ENCODE measurements at places on chromosomes 5 and 9.

GRCh38 chr9:106708475-106709146 lies 154.4 kb upstream of the ZNF462 start:
- DNase-seq, result no peak

DNA sequence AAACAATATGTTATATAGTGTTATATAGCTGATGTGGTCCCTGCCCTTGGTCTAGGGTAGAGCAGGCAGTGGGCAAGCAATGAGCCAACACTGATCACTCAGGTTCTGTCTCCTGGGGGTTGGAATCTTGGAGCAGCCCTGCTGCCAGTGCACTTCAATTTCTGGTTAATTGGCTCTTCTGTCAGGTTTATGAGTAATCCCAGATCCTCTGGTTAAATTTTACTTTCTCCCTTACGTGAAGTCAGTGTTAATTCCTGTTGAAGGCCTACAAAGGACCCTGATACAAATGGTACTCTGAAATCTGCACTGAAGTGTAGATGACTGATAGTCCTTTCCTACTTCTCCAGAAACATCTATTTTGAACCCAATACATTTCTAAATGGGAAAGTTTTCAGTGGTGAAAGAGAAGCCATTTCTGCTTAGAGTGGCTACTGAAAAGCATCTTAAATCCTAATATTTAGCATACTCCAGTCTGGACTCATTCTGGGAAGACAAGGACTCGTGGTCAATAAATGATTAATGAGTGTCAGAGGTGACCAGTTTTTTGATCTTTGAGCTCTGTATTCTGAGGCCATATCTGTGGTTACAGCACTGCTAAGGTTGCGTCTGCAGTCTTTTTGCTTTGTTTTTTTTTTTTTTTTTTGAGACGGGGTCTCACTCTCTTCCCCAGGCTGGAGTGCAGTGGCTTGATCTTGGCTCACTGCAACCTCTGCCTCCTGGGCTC lies 442.4 kb downstream of the KIF4B start:
- DNase-seq, result no peak

DNA sequence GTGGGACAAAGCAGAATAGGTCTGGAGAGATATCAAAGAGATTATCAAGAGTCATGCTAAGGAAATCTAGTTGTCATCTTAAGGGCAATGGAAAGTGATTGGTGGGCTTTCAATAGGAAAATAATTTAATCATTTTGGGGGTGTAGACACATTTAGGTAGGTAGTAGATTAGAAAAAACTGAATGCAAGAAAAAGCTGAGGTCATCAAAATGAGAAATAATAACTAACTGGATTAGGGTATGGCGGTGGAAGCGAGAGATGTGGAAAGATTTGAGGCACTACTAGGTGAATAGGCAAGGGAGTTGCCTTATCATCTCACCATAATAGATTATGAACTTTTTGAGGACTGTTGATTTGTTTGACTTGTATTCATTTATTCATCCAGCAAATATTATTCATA lies 393.2 kb upstream of the ZNF608 start:
- no peak for DNase-seq

GRCh38 chr5:98419825-98420224 lies 353.6 kb upstream of the RGMB start:
- no peak for DNase-seq

DNA sequence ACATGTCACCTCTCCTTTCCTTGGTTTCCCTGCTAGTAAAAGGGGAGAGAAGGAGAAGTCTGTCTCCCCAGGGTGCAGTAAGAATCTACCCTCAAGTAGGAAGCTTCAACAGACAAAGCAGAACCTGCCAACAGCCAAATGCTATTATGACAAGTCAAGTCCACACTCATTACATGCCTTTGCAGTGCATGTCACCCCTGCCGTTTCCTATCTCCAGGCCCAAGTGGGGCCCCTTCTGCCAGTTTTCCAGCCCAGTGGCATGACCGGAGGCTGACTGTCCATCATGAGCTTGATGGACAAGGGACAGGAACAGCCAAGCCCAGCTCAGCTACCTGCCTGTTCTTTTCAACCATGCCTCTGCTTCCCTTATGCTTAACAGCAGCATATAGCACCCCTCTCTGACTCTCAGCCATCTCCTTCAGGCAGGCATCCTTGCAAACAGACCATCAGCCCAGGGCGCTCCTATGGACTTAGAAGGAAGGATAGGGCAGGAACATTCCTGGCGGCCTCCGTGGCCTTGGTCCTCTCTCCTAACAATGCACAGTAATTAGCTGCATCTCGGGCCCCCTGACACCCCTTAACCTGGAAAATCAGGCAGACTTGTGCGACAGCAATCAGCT lies 107.2 kb upstream of the RAD23B start:
- DNase-seq, result no peak

DNA sequence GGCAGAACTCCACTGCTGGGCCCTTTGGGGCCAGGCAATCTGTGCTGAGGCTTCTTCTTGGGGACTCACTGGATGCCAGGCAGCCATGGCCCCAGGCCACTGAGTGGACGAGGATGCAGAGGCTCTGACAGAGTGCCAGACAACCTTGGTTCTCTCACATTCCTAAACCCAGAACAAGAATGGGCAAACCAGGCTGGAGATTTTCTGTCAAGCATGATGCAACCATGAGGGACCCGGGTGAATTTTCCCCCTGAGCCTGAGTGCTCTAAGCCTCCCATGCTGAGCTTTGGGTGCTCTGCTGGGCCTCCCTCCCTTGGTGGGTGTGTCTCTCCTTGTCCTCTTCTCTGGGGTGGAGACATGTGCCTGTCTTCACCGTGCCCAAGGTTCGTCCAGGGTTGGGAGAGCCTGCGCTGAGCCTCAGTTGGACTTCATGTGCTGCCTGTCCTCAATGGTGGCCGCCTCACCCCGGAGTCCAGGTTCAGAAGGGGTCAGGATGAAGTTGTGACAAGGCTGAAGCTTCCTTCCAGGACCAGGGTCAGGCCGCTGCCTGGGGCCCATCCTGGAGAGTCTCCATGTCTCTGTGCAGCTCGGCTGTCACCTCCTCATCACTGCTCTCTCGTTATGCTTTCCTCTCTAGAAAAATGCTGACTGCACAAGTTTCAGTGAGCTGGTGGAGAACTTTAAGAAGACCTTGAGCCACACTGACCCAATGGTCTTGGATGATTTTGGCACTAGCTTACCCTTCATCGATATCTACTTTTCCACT lies 24.1 kb downstream of the PITX1 start:
- DNase-seq, result no peak

- DNase-seq, result no peak
These were observed 4.4 kb upstream of the SLC4A9 start for GRCh38 chr5:140355546-140355945.

- no peak for DNase-seq
These were observed 61.4 kb upstream of the RANBP6 start for GRCh38 chr9:6076851-6077250.

DNA sequence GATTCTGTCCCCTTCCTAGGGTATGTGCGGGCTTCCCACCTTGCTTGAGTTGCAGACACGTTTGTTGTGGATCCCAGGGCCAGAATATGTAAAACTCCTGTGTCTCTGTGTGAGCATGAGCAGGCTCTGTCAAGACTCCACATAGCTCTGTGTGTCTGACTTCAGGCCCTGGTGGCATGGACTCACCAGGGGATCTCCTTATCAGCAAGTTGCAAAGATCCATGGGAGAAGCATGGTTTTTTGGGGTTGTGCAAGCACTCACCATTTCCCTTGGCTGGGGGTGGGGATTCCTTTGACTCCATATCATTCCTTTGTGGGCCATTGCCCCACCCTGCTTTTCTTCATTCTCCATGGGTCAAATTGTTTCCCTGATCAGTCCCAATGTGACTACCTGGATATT lies 205.6 kb downstream of the TUSC1 start:
- DNase-seq, result no peak

GRCh38 chr5:180637962-180638680 lies 11.3 kb downstream of the FLT4 start:
- DNase-seq, result no peak

DNA sequence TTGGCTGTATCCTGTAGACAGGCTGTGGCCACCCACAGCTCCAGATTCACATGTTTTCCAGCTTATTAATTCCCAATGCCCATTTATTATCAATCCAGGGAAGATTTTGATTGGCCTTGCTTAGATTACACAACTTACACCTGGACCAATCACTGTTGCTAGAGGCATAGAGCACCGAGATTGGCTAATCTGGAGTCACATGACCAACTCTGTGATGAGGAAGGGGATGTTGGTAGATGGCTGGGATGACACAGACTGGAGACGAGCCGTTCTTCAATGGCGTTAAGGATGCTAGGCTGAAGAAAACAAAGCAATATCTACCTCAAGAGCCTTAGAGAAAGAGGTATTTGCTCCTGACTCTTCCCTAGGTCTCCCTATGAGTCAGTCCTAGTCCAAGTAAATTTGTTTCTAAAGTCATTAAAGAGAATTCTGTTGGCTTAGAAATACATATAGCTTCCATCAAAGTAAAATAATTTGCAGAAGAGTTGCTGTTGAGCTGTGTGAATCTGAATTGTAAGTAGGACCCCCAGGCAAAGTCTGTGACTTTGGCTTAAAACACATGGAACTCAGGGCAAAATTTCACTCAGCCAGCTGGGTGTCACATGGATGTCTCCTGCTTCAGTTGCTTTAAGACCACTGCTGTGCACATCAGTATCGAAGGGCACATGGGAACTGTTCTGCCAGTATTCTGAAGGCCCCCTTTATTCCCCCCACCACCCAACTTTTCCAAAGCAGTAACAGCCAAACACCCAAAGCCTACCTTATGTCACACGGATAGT lies 326.4 kb upstream of the KLF4 start:
- DNase-seq, result no peak

GRCh38 chr9:87763286-87763685 lies 37.4 kb downstream of the CTSL start:
- no peak for DNase-seq

DNA sequence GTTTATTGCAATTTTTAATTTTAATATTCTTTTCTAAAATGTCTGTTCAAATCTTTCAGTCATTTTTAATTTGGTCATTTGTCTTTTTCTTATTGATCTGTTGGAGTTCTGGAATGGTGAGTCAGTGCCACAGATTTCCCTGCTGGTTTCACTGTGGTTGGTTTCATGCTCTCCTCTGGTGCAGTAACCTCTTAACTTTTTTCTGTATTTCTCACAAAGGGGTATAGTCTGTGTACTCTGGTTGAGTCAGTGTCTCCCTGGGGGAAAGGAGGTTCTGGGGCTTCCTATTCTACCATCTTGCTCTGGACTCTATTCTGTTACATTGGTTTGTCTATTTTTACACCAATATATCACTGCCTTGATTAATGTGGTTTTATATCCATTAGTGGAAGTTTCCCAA lies 178.8 kb downstream of the CSNK1G3 start:
- DNase-seq, result no peak

- no peak for DNase-seq
These were observed 78.1 kb upstream of the DAP start for GRCh38 chr5:10839118-10839517.

GRCh38 chr5:150559701-150560100 lies 51.8 kb downstream of the NDST1 start:
- DNase-seq, result peak; percentile 13

GRCh38 chr5:168601972-168602371 lies 22.8 kb upstream of the PANK3 start:
- no peak for DNase-seq

DNA sequence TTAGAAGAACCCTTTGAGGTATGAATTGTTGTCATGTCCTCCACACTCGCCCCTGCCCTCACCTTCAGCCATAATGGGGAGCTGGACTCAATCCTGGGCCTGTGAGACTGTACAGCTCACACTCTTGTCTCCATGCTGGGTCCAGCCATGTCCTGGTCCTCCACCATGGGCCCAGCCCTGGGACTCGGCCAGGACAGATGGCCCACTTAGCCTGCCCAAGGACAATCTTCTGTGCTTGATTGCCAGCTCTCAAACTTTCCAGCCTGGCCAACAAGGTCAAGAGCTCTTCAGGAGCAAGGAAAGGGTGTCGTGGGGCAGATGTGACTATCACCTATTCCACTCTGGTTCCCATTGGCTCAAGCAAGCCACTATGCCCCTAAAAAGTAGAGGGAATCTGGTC lies 90.8 kb downstream of the HRH2 start:
- DNase-seq, result no peak

DNA sequence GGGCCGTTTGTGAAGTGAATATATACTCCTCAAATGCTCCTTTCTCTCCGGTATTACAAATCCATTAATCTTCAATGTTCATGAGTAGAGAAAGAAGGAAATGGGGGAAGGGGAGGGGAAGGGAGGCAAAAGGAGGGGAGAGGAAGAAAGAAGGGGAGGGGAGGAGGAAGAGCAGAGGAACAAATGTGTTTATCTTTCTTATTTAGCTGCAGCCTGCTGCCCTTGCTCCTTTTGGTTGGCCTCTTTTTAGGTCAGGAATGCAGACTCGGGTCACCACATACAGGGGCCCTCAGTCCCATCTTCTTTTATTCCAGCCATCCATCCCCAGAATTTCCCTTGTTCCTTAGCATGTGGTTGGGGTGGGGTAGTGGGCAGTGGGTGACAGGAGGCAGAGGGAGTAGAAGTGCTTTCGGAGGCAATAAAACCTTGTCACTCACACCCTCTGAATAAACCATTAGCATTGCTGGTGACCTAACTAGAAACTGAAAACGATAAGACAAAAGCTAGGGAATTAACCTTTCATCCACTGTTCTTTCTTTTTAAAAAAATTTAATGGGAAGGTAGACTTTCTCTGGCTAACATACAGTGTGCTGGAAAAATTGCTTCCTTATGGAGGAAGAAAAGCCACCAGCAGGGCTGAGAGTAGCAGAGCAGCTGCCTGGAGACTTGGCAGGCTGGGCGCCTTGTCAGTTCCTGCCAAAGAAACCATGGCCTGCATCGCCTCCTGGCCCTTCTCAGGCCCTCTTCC lies 16.8 kb upstream of the PRLR start:
- DNase-seq, result no peak

DNA sequence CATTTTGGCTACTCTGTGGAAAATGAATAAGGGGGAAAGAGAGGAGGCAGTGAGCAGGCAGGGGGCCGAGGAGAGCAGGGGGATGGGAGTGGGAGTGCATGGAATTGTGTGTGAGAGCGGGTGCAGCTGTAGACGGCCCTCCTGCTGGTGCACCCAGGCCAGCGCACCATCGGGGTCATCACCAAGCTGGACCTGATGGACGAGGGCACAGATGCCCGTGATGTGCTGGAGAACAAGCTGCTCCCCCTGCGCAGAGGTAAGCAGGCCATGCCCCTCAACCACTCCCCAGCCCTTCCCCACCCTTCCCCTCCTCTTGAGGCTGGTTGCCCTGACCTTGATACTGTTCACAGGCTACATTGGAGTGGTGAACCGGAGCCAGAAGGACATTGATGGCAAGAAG lies 16.7 kb downstream of the DNM1 start:
- no peak for DNase-seq

- DNase-seq, result peak; percentile 63
These were observed 55.4 kb downstream of the EFNA5 start for GRCh38 chr5:107615299-107615817.

- peak; percentile 60 for DNase-seq
These were observed 33.1 kb upstream of the HTR4 start for GRCh38 chr5:148687427-148687826.

- DNase-seq, result no peak
These were observed 32.2 kb upstream of the ANGPTL2 start for GRCh38 chr9:127154390-127155191.

DNA sequence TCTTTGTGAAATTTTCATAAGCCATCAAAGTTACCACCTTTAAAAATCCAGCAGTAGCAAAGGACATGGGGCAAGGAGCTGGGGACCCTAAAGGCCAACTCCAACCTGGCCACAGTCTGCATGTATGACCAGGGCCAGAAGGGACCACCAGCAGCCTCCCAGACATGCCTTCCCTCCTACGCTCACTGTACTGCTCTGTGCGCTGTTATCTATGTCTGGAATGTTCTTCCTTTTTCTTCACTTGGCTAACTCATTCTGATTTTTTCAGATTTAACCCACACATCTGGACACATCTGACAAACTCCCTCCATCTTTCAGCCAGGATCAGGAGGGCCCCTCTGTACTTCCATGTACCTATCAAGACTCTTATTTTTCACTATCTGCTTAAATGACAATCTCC lies 47.6 kb upstream of the TRAF1 start:
- DNase-seq, result no peak

Data from HCEC 1CT (cell line).